Tibial nerve (tissue), 4 donors: ENCODE measurements at places on chromosomes 1 and 21.

GRCh38 chr1:212473729-212474128 is 41.0 kb downstream of the NENF start:
- DNase-seq, result no peak

DNA sequence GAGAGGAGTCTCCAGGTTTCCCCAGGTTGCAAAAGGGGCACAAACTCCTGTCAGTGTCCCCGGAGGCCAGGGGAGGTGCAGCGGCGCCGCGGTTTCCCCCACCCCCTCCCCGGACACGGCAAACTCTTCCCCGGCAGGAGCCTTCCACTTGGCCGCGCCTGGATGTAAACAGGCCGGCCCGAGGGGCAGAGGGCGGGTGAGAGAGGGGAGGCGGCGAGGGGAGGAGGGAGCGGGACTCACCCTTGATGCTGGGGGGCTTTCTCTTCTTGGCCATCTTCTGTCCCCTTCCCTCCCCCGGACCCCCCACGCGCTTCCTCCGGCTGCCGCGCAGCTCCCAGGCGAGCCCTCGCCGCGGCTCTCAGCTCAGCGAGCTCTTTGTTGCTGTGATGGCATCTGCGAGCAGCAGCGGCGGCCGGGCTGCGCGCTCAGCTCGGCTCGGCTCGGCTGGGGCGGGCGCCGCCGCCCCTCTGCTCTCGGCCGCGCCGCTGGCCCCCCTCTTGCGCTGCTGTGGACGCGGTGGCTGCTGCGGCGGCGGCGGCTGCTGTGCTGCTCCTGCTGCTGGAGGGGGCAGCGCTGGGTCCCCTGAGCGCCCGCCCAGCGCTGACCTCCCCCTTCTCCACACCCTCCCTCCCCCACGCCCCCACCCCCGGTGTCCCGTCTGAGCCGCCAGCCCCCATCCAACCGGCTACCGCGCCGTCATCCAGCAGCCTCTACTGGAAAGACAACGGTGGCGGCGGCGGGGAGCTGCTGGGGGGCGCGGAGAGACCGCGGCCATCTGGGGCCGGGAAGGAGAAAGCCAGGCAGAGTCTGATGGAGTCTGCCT is 4.9 kb upstream of the SLC44A5 start:
- DNase-seq, result no peak

DNA sequence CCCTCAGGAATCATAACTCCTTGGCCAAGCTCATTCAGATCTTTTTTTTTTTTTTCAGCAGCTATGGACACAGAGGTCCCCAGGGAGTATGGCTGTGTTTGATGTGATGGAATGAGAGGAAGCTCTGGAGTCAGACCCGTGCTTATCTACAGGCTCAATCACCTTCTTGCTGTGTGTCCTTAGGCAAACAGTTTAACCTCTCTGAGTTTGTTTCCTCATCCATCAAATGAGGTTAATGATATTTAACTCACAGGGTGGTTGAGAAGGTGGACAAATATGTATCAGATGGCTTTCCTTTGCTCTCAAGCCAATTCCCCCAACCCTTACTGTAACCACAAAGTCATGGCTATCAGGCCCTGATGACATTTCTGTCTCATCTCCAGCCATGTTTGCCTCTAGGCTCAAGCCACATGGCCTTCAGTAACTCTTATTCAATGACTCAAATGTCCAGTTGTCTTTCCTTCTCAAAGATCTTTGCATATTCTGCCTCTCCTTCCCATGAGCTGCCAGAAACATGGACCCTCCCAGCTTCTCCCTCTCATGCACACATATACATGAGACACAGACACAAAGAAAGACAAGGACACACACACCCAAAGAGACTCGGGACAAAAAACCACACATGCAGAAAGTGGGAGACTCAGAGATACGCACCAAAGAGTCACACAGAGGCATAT is 303.5 kb upstream of the KAZN start:
- DNase-seq, result no peak

DNA sequence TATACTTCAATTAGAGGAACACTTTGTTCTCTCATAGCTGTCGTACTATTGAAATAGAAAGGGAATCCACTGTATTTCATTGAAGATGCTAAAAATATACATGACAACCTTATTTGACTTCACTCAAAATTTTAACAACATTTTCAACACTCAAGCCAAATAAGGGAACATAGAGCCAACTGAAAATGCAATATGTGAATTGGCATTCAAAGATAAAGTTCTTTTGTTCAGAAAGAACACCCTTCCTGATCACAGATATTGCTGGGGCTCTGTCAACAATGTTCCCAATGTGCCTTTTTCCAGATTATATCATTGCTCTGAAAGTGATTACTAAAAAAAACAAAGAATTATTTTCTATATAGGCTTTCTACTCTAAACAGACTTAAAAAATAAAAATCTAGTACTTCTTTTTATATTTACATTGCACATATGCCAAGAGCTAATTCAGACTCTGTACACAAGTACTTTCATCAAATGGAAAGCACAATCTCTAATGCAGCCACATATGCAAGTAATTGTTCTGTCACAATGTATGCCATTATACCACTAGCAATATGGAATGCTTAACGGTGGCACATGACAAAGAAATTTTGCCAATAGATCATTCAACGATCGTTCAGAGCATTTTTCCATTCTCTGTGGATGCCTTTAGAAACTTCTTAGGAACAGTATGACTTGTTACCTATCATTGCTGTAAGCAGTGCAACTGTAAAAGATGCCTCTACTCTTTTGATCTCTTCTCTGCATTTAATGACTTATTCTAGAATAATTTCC is 171.0 kb downstream of the EIF4G3 start:
- no peak for DNase-seq

DNA sequence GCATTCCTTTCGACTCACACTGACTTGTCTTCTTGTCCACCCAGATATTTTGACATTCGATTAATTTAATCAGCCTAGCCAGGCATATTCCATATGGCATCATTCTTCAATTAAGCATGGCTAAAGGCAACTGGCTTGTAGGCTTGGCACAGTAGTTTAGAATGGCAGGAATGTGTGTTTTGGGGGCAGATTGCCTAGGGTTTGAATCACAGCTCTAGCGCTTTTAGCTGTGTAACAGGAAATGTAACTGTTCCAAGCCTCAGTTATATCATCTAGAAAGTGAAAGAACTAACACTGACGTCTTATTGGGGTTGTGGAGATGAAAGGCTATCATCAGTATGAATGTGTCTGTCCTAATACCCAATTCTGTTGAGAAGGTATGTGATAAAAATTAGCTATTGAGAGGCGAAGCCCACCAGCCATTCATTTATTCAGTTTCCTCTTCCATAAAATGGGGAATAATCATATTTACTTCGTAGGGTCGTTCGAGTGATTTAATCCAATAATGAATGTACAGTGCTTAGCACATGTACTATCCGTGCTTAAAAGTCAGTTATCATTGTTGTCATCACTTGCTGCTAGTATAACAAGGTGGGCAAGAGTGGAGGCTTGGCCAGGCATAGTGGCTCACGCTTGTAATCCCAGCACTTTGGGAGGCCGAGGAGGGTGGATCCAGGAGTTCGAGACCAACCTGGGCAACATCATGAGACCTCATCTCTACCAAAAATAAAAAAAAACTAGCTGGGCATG is 41.6 kb upstream of the GRHL3 start:
- no peak for DNase-seq

- no peak for DNase-seq
Measured at GRCh38 chr21:30232011-30232410, 16.1 kb upstream of the CLDN8 start.

DNA sequence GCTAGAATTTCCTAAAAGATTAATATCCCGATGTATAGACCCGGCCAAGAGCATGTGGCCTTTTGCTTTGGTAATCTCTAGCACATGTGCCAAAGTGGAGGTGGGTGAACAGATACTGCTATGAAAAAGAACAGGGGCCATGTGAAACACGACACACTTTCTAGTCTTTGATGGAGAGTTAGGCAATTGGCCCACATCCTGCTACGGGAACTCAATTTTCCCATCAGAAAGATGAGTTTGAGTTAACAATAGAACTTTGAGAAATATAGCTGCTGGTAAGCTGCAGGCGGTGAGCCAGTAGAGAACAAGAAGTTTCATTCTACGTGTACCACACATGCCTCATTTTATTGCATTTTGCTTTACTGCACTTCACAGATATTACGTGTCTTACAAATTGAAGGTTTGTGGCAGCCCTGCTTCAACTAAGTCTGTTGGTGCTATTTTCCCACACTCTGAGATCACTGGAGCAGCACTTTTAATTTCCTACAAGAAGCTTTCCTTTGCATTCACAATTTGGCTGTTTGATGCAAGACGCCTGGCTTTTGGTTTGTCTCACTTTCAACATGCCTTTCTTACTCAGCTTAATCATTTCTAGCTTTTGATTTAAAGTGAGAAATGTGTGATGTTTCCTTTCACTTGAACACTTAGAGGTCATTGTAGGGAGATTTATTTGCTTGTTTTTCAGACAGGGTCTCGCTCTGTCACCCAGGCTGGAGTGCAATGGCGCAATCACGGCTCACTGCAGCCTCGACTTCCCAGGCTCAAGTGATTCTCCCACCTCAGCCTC is 46.3 kb downstream of the HTR6 start:
- no peak for DNase-seq

- DNase-seq, result no peak
Measured at GRCh38 chr1:197197430-197197997, 51.0 kb upstream of the ASPM start.

DNA sequence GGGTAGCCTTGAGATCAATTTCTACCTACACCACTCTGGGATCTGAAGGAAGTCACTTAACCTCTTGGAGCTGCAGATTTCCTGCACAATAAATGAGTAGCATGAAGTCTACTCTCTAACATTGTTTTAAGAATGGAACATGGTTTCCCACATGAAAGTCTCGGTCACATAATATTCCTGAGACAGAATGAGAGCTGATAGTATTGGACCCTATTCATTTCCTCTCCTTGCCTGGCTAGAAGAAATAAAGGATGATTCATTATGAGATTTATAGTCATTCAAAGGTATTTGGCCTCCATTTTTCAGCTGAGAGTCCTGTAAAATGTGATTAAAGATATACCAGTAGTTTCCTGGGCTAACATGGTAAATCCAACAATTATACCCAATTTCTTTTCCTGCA is 56.7 kb downstream of the ARHGAP29 start:
- DNase-seq, result no peak

GRCh38 chr1:168907053-168907452 is 178.0 kb upstream of the DPT start:
- DNase-seq, result no peak

- DNase-seq, result no peak
Measured at GRCh38 chr1:219669042-219669441, 56.1 kb upstream of the ZC3H11B start.

- DNase-seq, result no peak
Measured at GRCh38 chr1:36384542-36385409, 948 bp downstream of the STK40 start.

GRCh38 chr1:111990878-111991718 is 1.6 kb upstream of the KCND3 start:
- peak; percentile 49 for DNase-seq

DNA sequence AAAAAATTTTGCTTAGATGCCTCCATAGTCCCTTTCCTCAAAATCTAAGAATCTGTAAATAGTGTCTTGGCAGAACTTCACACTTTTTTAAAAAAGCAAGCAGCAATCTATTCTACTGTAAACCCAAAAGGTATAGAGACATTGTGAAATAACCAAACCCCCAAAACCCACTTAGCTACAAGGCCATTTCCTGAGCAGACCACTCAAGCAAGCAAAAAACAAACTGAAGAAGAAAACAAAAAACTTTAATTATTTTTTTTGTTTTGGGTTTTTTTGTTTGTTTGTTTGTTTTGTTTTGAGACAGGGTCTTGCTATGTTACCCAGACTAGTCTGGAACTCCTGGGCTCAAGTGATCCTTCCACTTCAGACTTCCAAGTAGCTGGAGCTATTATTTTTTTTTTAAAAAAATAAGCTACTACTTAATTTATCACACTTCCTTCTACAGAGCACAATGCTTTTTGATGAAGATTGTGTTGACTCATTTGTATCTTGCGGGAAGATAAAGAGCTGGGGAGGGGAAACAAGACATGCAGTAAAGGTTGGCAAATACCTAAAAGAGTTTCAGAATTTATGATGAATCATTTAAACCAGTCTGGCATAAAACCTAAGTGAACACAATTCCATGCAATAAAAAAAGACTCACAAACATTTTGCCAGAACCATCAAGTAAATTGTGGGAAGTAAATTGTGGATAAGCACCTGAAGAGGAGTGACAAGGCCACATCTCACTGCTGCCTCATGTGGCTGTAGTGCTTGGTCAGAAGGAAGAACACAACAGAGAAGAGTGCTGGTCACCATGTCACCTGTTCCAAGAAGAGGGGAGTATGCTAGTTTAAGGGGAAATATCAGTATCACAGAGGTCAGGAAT is 2.7 kb upstream of the PTPN22 start:
- DNase-seq, result no peak

- DNase-seq, result no peak
Measured at GRCh38 chr1:68375919-68376318, 73.8 kb downstream of the RPE65 start.

- no peak for DNase-seq
Measured at GRCh38 chr1:208724079-208724478, 479.9 kb upstream of the PLXNA2 start.

- peak; percentile 65 for DNase-seq
Measured at GRCh38 chr1:33152685-33153432, 29.0 kb downstream of the TRIM62 start.

DNA sequence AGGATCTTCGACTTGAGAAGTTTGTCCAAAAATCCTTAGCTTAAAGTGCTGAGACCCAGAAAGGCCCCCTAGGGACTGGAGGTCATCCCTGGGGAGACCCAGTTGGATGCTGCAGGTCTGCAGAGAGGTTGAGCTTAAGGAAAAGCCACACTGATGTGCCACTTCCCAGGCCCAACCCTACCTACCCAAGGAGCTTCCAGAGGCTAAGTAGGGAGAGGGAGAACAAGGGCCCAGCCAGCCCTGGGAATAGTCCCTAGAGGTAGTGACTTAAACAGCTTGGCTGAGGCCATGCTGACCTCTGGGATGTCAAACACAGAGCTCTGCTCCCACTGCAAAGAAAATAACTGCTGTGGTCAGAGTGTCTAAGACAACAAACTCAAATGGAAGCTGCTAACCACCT is 693.7 kb downstream of the MATN1 start:
- DNase-seq, result no peak

GRCh38 chr1:185834371-185834905 is 100.2 kb downstream of the HMCN1 start:
- no peak for DNase-seq

DNA sequence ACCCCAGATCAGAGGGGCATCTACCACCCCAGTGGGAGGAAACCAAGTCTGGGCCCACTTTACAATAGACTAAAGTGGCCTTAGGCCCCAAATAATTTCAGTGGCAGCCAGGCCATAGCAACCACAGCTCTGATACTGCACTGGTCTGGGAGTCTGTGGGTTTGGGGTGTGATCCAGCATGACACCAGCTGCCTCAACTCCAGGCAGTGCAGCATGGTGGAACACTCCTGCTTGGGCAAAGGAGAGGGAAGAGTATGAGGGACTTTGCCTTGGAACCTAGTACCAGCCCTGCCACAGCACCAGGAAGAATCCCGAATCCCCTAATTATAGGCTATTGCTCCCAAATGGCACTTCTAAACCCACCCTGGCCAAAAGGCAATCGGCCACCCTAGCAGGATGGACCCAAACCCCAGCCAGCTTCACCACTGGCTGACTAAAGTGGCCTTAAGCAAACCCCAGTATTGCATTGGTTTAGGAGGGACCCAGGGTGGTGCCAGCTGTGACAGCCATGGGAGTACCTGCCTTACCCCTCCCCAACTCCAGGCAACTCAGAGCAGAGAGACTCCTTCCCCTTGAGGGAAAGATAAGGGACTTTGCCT is 47.1 kb downstream of the PACC1 start:
- DNase-seq, result no peak

GRCh38 chr1:86754265-86754974 is 50.0 kb downstream of the SH3GLB1 start:
- no peak for DNase-seq
